D721Med (cell line): ENCODE measurements at places on chromosomes 5 and 9.

DNA sequence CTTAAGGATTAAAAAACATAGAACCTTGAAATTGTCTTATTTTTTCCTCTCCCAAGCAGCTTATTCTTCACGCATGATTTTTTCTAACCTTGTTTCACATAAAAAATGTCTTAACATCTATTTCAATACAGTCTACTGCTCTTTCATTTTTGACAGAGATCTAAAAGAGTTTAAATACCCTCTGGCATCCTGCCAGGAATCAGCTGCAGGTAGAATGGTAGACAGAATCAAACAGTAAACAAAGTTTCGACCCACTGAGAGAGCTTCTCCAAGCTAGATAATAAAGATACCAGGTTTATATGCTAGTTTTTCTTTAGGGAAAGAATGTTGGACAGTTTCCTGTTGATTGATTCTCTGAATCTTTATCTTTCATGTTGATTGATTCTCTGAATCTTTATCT lies 555.8 kb upstream of the CDH9 start:
- DNase-seq: no peak

- DNase-seq: no peak
Observed at GRCh38 chr5:102762095-102762534, 7.0 kb downstream of the PAM start.

DNA sequence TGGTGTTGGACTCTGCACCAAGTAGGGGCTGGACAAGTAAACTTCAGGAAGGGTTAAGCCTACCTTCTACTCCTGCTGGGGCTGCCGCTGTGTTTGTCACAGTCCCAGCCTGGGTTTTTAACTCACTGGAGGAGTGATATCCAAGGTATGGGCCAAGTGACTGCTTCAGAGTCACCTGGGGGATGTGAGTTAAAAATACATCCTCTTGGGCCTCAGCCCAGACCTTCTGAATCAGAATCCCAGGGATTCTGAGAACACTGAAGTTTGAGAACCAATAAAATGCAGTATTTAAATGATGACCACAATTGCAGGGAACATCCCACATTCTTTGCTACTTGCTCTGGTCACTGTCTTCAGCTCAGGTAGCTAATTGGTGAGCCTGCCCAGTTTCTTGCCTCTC lies 95.1 kb upstream of the DNAH5 start:
- no peak for DNase-seq

- DNase-seq: no peak
Observed at GRCh38 chr9:110748251-110748893, 79.8 kb downstream of the MUSK start.

DNA sequence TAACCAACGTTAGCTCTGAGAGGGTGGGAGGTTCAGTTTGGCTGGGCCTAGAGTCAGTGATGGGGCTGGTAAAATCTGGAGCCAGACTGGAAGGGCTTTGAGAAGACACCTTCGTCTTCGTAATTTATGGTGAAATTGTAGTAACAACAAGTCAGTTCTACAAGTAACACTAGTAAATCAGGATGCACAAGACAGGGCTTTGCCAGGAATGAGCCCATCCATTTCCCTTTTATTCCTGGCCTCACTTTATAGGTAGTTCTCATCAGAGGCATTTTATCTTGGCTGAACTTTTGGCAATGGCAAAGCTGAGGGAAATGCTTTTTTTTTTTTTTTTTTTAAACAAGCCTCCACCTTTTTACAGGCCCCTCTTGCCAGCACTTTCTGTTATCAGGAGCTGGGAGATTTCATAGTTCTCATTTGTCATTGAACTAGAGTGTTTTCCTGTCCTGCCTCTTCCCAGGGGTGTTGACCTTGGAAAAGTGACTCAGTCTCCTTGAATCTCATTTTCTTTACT lies 110.5 kb upstream of the KLF4 start:
- DNase-seq: no peak

GRCh38 chr9:124047251-124047672 lies 35.7 kb downstream of the LHX2 start:
- no peak for DNase-seq

- DNase-seq: no peak
Observed at GRCh38 chr5:97118261-97119006, 24.0 kb downstream of the LIX1 start.

GRCh38 chr5:174338185-174339010 lies 292.9 kb downstream of the NSG2 start:
- no peak for DNase-seq

DNA sequence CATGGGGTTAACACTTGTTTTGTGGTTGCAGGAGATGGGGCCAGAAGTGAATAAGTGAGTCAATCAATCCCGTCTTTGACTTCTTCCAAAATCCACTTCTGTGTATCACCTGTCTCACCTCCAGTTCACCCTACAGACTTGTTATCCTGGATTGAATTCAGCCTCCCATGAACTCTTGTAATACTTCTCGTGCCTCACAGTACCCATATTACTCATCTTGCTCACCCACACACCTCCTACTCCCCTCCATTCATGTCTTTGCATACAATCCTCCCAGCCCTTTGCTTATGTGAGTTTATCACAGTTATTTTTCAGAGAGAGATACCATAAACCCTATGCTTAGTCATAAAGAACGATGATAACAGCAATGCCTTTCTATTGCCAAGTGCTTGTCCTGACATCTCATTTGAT lies 52.9 kb upstream of the PAPPA start:
- DNase-seq: no peak

GRCh38 chr9:13524245-13524644 lies 244.8 kb upstream of the MPDZ start:
- no peak for DNase-seq
